ENCODE measurements at places on chromosomes 5 and 9. TPM values are rescaled to one million over a fixed set of nuclear protein-coding genes. Genes with fewer than 3 reads are reported as not detected.

Gene ACTBL2
- not detected for total RNA-seq

DNA sequence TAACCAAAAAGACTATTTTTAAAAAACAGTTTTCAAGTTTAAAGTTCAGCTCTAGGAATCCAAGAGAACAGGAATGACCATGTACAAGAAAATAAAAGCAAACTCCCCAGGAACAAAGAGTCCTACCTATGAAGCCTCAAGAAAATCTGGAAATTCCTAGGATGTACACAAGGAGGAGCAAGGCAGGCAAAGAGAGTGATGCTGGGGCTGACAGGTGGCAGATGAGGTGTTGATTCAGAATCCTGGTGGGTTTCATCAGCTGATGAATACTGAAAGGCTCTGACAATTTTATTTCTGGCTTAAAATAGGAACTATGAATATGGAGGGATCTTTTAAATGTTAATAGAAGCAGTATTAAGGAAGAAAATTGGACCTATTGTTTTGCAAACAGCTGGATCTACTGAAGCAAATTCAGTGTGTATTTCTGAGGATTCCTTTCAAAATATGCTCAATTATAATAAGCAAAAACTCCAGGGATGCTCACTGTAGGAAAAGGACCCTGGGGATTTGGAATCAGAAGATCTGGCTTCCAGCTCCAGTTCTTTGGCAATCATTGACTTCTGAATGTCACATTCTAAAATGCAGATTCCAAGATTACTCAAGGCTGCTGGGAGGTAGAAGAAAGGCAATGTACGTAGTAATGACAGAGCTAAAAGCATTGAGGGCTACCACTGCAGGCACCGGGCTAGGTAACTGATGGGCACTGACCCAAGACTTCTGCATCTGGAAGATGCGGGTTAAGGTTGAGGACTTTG, 28.0 kb upstream of the SH3RF2 start:
- no peaks in the 10 kb centered on the region for H3K27me3 ChIP-seq
- no peak overlapping the region for H3K4me3 ChIP-seq

GRCh38 chr9:82940376-82940775, 122.6 kb downstream of the RASEF start:
- no peak overlapping the region for H3K4me3 ChIP-seq
- DNase-seq: no peak
- H3K27me3 ChIP-seq: no peaks in the 10 kb centered on the region
- H3K27ac ChIP-seq: no peak overlapping the region

DNA sequence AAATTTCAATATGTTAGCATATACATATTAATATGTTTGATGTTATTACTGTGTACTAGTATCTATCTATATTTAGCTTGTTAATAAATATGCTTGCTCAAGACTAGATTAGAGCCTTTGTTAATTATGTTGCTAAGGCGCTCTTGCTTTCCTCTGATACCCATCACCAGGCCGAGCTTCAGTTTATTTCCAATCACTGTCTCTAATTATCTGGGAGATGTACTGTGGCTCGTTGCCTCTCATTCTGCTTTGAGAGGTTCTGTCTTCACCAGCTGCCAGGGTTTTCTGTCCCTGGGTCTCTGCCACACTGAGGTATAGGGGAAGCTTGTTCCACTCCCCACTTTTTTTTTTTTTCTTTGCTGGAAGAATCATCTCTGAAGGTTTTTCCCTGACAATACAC, 21.0 kb upstream of the TAF11L2 start:
- no peaks in the 10 kb centered on the region for H3K27me3 ChIP-seq
- H3K36me3 ChIP-seq: no peaks in the 10 kb centered on the region
- no peak overlapping the region for H3K4me3 ChIP-seq
- H3K4me1 ChIP-seq: no peaks in the 10 kb centered on the region
- DNase-seq: no peak

- no peak overlapping the region for H3K4me3 ChIP-seq
- H3K27ac ChIP-seq: no peak overlapping the region
- peaks cover 1% of the 10 kb centered on the region for H3K4me1 ChIP-seq
- no peaks in the 10 kb centered on the region for H3K27me3 ChIP-seq
Measured at GRCh38 chr9:68872026-68872501, 141.8 kb downstream of the PRKACG start.

GRCh38 chr9:115604831-115605483, 487.0 kb upstream of the TNC start:
- no peak for DNase-seq
- no peak overlapping the region for H3K27ac ChIP-seq
- no peaks in the 10 kb centered on the region for H3K27me3 ChIP-seq
- H3K4me3 ChIP-seq: no peak overlapping the region
- H3K36me3 ChIP-seq: no peaks in the 10 kb centered on the region

DNA sequence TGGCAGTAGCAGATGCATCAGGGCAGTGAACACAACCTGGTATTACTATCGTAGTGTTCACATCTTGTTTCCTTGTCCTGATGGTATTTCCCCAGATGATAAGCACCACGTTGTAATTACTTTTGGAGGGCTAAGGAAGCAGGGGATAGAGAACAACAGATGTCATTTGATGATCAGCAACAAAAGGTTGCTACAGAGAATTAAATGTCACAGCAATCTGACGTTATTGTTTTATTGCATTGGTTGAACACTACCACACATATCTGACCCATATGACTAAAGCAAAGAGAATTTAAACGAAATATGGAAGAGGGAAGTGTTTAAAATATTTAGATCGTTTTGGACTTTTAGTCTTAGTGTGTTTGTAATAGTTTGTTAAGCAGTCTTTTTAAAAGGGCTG, 408.3 kb downstream of the SH3GL2 start:
- no peaks in the 10 kb centered on the region for H3K36me3 ChIP-seq
- no peak overlapping the region for H3K4me3 ChIP-seq
- DNase-seq: no peak
- H3K27ac ChIP-seq: no peak overlapping the region
- H3K27me3 ChIP-seq: no peaks in the 10 kb centered on the region

DNA sequence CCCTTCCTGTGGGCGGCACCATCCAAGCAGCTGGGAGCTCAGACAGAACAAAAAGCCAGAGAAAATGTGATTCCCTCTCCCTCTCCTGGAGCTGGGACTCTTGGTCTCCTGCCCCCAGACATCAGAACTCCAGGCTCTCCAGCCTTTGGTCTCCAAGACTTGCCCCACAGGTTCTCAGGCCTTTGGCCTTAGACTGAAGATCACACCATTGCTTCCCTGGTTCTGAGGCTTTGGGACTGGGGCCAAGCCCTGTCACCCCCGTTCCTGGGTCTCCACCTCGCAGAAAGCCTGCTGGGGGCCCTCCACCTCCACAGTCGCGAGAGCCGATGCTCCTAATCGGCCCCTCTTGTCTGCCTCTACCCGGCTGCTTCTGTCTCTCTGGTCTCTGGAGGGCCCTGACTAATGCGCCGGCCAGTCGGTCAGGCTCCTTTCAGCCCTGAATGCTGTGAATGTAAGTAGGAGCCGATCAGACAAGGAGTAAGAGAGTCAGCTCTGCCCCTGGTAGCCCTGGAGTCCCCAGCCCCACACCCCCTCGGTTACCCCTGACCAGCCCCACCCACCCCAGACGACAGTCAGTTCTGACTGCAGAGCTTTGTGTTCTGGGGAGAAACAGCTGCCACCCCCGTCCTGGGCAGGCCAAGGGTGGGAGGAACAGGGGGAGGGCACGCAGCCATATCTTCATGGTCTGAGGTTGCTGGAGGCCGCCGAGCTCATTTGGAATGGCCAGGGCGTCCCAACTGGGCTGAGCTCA, 57.5 kb downstream of the VAV2 start:
- H3K27me3 ChIP-seq: no peaks in the 10 kb centered on the region
- no peak for DNase-seq
- H3K4me1 ChIP-seq: peaks cover 8% of the 10 kb centered on the region
- no peak overlapping the region for H3K27ac ChIP-seq
